Esophagus mucosa (tissue), 1 donor: ENCODE measurements at places on chromosomes 7 and 10. TPM values are rescaled to one million over a fixed set of nuclear protein-coding genes. Genes with fewer than 3 reads are reported as not detected.

The TSPAN13 gene
- 12.7 TPM for total RNA-seq

The CALHM1 gene
- 0.04 TPM for total RNA-seq

The EBLN1 gene
- total RNA-seq = not detected

The MUC12 gene
- 0.16 TPM for total RNA-seq

The DRGX gene
- total RNA-seq = not detected

The EPDR1 gene
- 0.64 TPM for total RNA-seq

The HABP2 gene
- 0.04 TPM for total RNA-seq

The GATA3 gene
- total RNA-seq = 0.76 TPM

The CREB5 gene
- 2.5 TPM for total RNA-seq

The LSM5 gene
- total RNA-seq = 41.3 TPM

The SSBP1 gene
- total RNA-seq = 105 TPM

The STK31 gene
- 0.16 TPM for total RNA-seq

The SORCS1 gene
- total RNA-seq = 0.12 TPM

The AGBL3 gene
- 0.84 TPM for total RNA-seq

The PNLIPRP1 gene
- total RNA-seq = not detected

The FRAT1 gene
- total RNA-seq = 1.6 TPM

The DUSP5 gene
- 26.8 TPM for total RNA-seq

The BAMBI gene
- total RNA-seq = 6.5 TPM

The MMRN2 gene
- 9.0 TPM for total RNA-seq

The IRF5 gene
- 15.7 TPM for total RNA-seq

The SPDYE8 gene
- total RNA-seq = not detected

The ITGA8 gene
- total RNA-seq = 2.1 TPM

The UCMA gene
- not detected for total RNA-seq

The CLEC2L gene
- total RNA-seq = not detected

The MAGI2 gene
- total RNA-seq = 0.80 TPM

The EIF5AL1 gene
- 1.7 TPM for total RNA-seq

The CALHM3 gene
- not detected for total RNA-seq

The HOXA1 gene
- 3.2 TPM for total RNA-seq

The HECW1 gene
- total RNA-seq = 0.40 TPM

The ASB4 gene
- total RNA-seq = not detected

The LRRD1 gene
- total RNA-seq = not detected

The RPEL1 gene
- total RNA-seq = not detected

The TMEM139 gene
- total RNA-seq = 0.44 TPM

The SPDYE2 gene
- total RNA-seq = not detected

The SYNPO2L gene
- total RNA-seq = 0.84 TPM

The OLAH gene
- 11.7 TPM for total RNA-seq

The GPR15LG gene
- total RNA-seq = 404 TPM

The EIF3B gene
- 119 TPM for total RNA-seq

The ACTL6B gene
- not detected for total RNA-seq

The FXYD4 gene
- total RNA-seq = not detected

The MDH2 gene
- total RNA-seq = 204 TPM

The ARMC3 gene
- total RNA-seq = not detected
